ENCODE measurements at places on chromosomes 3 and 15.

- no peak for DNase-seq
Measured at GRCh38 chr15:41981371-41982132, 9.2 kb upstream of the EHD4 start.

DNA sequence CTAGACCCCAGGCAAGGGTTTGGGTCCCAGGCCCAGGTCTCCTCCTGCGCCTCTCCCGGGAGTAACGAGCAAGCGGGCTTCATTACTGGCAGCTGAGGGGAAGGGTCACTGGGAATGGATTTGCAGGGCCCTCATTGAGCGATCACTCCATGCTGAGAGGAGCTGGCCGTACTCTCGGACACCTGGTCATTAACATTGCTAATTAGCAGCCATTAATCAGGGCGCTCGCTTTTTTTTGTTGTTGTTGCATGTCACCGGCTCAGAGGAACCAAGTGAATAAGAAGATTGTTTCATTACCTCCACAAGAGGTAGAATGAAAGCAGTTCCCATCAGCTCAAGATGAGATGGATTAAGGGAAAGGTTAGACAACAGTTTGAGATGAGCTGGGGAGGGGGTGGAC lies 293.0 kb upstream of the ATP11B start:
- DNase-seq, result no peak

GRCh38 chr3:79286882-79287281 lies 480.9 kb downstream of the ROBO1 start:
- DNase-seq, result no peak

GRCh38 chr3:113210604-113211329 lies 590 bp upstream of the BOC start:
- no peak for DNase-seq

DNA sequence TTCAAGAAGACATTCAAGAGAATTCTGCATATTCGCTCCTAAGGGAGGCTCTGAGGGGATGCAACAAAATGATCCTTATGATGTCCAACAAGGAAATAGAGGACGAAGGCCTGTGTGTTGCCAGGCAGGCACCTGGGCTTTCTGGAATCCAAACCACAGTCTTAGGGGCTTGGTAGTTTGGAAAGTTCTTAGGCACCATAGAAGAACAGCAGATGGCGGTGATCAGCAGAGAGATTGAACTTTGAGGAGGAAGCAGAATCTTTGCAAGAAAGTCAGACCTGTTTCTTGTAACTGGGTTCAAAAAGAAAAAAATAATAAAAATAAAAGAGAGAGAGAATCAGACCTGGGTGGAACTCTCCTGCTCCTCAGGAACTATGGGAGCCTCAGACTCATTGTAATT lies 11.7 kb upstream of the ATG7 start:
- DNase-seq, result no peak

DNA sequence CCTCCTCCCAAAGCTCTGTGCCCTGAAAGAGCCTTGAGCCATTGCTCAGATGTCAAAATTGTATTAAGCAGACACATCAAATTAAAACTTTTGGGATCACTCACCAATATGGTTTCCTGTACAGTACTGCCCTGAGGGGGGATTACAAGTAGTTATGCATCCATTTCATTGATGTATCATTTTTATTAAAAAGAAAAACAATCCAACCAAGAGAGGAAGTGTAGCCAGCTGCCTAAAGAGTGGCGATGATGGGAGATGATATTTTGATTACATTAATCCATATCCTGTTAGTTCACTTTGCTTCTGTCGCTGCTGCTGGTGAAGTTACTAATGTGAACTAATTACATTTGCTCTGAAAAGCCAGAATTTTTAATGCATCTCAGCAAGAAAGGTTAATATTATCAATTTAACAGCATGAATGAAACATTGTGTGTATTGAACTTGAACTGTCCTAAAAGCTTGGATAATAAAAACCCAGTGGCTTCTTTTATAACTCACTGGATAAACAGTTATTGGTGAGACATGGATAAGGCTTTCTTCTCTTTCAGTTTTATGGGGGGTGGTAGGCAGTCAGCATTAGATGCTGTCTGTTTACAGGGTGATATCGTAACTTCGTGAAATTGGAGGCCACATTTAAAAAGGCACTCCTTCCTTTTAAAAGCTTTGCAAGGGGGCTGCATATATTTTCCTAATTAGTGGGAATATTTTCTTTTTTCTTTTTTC lies 87.7 kb downstream of the IGF1R start:
- no peak for DNase-seq

GRCh38 chr3:17054301-17054981 lies 169.7 kb downstream of the PLCL2 start:
- DNase-seq, result no peak

DNA sequence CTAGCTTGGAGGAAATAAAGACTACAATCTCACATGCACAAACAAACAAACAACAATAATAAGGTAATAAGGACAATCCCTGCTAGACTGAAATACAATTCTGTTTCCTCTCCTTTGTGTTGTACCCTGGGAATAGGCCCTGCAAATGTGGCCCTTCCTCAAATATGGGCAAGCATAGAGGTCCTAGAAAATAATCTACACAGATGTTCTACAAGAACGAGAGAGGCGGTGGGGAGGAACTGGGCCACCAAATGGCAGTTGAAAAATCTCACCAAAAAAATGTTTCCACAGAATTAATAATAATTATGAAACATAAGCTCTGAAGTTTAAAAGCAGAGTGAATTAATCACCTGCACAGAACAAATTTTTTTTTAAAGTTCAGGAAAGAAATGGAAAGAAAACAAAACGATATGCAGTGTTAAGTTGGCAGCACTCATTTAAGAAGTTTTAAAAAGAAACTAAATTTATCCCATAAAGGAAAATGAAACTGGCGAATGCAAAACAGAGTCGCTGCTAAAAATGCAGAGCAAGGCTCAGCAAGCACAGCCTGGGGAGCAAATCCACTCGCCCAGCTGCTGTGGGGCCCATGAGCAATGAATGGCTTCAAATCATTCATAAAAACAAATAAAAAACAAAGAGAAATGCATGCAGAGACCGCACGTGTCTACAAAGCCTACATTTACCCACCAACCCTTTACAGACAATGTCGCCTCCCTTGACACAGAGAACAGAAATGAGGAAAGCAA lies 475.4 kb downstream of the OCA2 start:
- DNase-seq, result no peak

DNA sequence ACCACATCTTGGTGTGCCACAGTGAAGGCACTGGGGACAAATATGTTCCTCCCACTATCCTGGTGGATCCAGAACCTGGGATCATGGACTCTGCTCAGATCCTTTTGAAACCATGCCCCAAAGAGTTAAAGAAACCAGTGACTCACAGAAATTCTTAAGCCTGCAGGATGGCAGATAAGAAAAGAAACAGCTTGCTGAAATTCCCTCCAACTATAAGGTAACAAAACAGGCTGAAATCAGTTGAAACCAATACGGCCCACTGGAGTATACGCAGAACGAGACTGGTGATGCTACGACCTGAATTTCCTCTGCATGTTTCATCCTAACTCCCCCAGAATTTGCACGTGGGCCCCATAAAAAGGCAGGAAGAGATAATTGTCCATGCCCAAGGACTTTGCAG lies 209.6 kb downstream of the TJP1 start:
- DNase-seq, result no peak

DNA sequence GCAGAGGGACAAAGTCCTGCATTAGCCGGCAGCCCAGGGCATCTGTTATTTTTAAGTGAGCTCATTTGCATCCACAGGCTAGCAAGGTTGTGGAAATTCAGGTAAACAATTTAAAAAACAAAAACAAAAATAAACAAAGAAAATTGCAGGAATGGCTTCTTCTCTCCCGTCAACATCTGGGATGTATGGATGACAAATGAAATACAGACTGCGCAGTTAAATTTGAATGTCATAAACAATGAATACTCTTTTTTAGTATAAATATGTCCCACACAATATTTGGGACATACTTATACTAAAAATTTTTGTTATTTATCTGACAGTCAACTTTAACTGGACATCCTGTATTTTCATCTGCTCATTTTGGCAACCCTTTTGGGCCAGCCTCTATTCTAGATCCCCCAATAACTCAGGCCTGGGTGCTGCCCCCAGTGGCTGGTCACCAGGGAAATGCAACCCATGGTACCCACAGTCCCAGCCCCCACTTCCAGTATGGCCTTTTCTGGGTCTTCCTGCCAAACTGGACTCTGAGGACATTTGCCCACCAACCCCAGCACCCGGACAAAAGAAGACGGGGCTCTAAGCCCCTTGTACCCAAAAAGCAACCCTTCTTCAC lies 12.7 kb downstream of the GRM2 start:
- no peak for DNase-seq

GRCh38 chr15:69903470-69904469 lies 193.9 kb downstream of the TLE3 start:
- DNase-seq, result no peak

- no peak for DNase-seq
Measured at GRCh38 chr3:140207541-140207940, 272.6 kb downstream of the CLSTN2 start.

- DNase-seq, result no peak
Measured at GRCh38 chr3:55309336-55309735, 177.8 kb downstream of the WNT5A start.

- DNase-seq, result no peak
Measured at GRCh38 chr15:90529011-90529370, 732 bp upstream of the CRTC3 start.

DNA sequence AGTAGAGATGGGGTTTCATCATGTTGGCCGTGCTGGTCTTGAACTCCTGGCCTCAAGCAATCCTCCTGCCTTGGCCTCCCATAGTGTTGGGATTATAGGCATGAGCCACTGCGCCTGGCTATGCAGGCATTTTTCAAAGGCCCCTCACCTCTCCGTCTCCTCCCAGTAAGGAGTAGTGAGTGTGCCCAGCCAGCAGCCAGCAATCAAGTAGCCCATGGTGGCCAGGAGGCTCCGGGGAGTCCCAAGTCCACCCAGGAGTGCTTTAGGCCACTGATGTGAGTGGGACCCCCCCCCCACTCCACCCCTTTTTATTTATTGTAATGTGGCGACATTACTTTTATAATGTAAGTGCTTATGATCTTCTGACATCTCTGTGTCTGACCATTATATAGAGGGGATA lies 8.1 kb downstream of the ISG20 start:
- no peak for DNase-seq

GRCh38 chr3:107411056-107411455 lies 33.8 kb downstream of the CCDC54 start:
- no peak for DNase-seq

DNA sequence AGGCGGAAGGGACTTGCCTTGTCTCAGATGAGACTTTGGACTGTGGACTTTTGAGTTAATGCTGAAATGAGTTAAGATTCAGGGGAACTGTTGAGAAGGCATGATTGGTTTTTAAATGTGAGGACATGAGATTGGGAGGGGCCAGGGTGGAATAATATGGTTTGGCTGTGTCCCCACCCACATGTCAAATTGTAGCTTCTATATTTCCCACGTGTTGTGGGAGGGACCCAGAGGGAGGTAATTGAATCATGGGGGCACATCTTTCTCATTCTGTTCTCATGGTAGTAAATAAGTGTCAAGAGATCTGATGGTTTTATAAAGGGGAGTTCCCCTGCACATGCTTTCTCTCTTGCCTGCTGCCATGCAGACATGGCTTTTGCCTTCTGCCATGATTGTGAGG lies 89.2 kb downstream of the CGGBP1 start:
- DNase-seq, result no peak

GRCh38 chr3:142943870-142944269 lies 19.6 kb downstream of the PAQR9 start:
- no peak for DNase-seq

DNA sequence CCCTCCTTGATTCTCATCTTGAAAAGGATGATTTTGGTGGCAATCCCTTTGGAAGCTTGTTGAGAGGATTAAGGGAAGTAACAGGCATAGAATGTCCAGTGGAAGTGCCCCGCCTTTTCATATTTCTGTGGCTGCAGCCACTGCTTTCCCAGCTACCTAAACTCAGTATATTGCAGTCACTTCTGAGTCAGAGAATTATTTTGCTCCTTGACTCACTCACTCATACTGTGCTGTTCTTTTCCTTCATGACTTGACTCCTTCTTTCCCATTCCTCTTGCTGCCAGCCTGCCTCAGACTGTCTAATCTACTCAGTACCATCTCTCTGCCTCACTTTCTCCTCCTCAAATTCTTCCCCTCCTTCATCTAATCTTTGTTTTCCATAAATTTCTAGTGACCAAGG lies 26.5 kb upstream of the POLR2M start:
- no peak for DNase-seq

DNA sequence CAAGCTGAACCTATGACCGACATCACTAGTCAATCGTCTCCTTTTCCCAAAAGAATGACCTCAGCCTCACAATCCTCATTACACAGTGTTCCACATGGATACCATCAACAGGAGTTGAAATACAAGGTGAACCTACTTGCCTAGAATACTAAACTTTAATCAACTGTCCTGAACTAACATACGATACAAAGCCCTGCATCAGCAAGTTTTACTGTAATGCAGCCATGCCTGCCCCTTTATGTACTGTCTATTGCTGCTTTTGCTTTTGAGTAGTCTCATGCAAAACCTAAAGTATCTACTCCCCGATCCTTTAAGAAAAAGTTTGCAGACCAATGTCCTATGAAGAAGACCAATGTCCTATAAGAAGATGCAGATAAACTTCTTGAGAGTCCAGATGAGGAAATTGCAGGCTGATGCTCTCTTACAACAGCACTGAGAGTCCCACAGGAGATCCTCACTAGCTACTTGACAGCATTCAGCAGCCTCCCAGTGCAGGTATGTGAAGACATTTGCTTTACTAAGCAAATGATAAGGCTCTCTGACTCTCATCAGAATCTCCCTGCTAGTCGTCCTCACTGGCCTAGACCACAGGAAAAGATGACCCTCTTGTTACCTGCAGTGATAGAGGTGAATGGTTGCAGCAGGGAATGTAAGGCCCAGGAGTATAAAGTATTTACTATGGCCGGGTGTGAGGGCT lies 23.6 kb downstream of the SUCLG2 start:
- no peak for DNase-seq

GRCh38 chr3:166462891-166463470 lies 625.8 kb upstream of the BCHE start:
- no peak for DNase-seq

DNA sequence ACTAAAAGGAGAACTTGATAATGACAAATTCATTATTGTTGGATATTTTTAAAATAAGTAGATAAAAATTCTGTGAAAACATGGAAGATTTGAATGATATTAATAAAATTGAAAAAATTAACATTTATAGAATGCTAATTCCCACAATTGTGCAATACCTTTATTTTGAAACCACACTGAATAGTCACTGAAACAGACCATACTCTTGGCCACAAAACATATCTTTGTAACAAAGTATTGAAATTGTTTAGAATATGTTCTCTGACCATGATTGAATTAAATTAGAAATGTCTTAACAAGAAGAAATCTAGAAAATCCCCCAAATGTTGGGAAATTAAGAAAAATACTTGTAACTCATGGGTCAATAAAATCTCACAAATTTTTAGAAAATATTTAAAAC lies 49.2 kb downstream of the ARHGAP11B start:
- no peak for DNase-seq
